Stimulated activated CD8-positive, alpha-beta memory T cell treated with anti-CD3 and anti-CD28 coated beads, Interleukin-2, amount 100 ng/mL, for 48 hours (primary cell): ENCODE measurements at places on chromosomes 1 and 21.

DNA sequence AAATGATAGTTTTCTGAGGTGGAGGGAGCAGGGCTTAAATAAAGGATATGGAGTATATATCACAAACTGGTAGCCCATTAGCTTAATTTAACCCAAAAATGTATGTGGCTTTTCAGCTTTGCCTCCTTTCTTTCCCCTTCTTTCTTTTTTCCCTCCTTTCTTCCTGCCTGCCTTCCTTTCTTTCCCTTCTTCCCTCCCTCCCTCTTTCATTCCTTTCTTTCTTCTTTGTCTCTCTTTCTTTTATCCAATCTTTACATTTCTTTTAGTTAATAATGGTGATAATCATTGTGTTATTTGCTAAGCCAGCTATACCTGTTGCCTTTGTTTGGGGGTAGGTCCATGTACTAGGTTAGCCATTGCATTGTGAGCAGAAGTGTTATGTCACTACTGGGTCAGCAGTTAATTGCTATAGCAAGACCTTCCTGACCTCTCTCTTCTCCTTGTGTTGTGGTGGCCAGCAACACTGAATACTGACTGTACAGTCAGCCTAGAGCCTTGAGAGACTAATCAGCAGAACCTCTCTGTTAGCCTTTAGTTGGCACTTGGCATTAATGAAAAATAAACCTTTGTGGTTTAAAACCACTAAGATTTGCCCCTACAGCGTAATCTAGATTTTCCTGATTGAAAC, 5.1 kb downstream of the GORAB start:
- DNase-seq, result no peak

DNA sequence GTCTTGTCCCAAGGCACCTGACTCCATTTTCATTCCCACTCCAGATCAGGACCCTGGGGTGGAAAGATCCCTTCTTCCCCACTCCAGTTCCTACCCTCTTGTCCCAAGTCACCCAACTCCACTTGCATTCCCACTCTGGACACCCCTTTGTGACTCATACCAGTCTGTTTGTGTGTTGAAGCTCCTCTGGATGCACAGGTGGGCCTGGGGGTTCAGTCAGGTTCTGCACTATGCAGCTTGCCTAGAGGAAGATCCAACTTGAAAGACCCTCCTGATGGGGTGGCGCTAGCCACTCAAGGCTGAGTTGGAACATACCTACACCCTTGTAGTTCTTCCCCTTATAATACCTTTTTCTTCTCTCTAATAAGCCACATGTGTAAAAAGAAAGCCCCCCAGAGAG, 9.8 kb upstream of the ANKRD35 start:
- DNase-seq, result no peak

- DNase-seq, result peak; percentile 3
Measured at GRCh38 chr1:100896481-100896982, 642 bp downstream of the SLC30A7 start.

DNA sequence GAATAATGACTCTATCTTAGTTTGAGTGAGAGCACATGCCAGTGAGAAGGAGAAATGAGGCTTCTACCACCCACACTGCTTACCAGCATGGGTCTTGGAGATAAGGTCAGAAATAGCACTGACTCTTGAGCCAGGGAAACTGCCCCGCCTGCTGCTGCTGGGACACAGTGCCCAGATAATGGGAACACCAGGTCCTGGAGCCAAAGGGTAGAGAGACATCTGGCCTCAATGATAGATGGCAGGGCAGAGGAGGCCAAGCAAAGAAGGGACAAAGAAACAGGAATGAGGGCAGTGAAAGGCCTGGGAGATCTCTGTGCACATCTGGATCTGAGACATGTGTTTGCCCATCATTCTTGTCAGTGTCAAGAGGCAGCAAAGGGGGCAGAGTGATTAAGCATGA, 97.4 kb downstream of the MIS18A start:
- DNase-seq, result no peak

DNA sequence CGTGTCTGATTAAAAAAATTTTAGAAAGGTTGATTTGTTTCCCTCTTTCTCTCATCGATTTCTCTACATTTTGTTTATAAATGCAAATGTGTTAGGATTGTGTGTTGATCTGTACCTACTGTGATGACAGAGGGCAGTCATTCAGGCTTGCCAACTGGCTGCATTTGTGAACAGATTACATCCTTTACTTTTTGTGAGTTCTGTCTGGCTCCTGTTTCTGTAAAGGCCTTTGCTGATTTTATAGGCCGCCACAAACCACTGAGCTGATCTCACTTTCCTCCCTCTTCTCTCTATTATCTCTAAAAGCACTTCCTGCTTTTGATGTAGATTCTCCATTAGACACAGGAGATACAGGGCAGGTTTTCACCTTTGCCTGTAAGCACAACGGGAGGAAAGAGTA, 106.8 kb downstream of the ESRRG start:
- no peak for DNase-seq

DNA sequence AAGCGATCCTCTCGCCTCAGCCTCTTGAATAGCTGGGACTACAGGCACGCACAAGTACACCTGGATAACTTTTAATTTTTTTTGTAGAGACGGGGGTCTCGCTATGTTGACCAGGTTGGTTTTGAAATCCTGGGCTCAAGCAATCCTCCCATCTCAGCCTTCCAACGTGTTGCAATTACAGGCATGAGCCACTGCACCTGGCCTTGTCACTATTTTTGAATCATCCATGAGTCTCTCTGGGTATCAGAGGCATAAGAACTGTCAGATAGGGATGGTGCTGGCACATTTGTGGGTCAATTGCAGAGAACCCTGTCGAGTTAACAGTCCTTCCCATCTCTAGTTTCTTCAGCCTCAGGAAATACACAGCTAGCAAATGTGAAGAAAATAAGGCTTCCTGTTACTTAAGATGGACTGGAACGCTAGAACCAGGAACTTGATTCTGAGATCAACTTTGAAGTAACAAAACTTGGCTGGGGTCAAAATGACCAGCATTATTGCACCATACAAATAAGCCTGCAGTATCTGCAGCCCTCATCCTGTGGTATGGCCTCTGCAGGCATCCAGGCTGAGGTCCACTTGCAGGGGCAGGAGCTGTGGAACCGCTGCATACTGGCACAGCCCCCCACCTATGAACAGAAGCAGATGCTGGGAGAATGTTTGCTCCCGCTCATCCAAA, 124.3 kb upstream of the GADD45A start:
- no peak for DNase-seq

GRCh38 chr1:209816923-209817322, 10.8 kb upstream of the UTP25 start:
- no peak for DNase-seq

DNA sequence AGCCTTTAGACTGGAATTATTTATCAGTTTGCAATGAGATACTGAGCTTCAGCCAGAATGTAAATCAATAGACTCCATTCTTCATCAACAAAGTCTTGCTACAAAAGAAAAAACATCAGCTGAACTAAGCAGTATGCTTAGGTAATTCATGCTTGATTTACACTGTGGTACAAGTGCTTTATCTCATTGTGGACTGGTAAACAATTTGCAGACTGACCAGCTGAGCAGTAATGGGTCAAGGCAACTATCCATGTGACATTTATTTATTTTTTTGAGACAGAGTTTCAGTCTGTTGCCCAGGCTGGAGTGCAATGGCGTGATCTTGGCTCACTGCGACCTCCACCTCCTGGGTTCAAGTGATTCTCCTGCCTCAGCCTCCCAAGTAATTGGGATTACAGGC, 39.8 kb upstream of the SYT2 start:
- DNase-seq, result no peak

DNA sequence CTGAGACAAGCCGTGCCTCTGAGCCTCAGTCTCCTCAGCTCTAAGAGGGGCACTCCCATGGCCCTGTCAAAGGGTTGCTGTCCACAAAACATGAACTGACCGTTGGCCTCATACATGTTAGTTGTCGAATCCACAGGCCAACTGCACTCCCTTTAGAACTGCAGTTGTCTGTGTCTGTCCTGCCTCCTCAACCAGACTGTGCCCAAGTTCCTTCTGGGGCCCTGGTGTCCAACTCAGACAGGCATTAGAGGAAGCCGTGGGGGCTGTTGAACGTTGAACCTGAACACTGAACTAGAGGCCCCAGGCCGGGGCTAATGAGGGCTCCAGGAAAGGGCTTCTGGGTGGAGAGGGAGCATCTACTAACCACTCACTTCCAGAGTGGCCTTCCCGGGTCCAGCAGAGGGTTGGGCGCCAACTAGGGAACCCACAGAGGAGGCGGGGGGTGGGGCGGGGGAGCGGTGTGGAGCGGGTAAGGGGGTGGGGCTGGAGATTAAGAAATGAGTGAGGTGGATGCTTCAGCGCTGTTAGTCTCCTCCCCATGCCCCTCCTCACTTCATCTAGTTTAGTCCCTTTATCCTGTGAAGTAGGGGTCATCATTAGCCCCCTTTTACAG, at the start of gene RAB42:
Gene RAB42 (plus strand): TSS at position 558 of the 613 bp plus-strand sequence. CDS start 247 bp downstream, outside the sequence.
- DNase-seq, result no peak

DNA sequence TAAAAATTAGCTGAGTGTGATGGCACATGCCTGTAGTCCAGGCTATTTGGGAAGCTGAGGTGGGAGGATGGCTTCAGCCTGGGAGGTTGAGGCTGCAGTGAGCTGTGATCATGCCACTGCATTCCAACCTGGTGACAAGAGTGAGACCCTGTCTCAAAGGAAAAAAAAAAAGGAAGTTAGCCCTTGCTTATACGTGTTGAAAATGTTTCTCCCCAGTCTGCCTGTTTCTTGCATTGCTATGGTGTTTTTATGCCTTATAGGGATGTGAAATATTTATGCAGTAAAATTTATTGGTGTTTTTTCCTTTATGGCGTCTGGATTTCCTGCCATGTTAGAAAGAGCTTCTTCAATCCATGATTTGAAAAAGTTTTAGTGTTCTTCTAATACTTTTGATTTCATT, 3.6 kb upstream of the RERE start:
- DNase-seq, result no peak

DNA sequence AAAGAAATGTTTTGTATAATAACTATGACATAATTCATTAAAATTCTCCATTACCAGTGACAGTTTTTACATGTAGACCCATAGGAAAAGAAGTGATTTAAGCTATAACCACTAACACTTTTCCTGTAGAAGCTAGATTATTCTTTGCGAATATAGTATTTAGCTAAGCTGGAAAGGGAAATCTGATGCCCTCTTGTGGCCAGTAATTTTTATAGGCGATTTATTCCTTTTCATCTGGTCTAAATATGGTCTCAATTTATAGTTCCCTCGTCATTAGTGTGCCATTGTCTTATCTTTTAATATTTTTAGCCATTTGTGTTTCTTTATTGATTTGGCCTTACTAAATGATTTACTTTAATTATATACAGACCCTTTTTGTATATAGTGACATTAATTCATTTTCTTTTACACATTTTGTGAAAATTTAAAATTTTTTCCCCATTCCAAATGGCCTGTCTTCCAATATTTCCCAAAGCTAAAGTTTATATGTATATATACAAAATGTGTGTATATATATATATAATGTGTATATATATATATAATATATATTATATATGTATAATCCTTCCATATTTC, 26.7 kb downstream of the BTG3 start:
- DNase-seq, result no peak

DNA sequence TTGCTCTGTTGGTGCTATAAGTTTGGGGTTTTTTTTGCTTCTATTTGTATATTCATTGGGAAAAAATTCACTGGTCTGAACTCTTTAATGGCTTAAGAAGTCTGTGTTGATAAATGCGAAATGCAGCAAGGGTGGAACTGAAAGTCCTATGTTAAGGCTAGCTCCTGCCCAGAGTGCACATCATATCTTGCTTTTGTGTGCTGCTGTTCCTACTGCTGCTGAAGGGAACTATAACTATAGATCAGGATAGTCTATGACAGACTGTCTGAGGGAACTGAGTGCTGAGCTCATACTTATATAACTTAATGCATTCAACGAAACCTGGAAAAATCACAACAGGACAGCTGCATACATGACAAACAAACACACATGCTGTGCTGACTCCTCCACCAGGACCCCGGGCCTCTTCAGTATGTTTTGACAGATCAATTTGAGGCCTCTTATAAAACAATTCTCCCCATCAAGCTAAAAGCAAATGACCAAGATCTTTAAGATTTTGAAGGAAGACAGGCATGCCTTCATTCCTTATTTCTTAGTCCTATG, 1031.5 kb upstream of the ADGRL2 start:
- DNase-seq, result no peak

DNA sequence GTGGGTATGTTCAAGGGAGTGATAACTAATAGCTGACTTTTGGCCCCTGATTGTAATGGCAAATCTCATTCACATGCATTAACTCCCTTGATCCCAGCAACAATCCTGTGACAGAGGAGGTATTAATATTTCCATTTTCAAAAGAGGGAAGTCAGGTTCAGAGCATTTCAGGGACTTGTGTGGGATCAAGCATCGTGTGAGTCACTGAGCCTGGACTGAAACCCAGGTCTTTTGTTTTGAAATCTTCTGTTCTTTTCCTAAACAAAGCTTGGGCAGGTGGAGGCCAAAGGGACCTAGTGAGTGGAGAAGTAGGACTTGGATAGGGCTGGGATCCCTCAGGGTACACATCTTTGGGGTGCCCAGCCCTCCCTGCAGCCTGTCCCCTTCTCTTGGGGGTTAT, 37.9 kb downstream of the ETNK2 start:
- no peak for DNase-seq

- DNase-seq, result no peak
Measured at GRCh38 chr1:231549733-231550447, 21.4 kb downstream of the TSNAX start.

GRCh38 chr1:77542813-77543420, 139.5 kb downstream of the ZZZ3 start:
- no peak for DNase-seq

GRCh38 chr1:171879556-171879955, 38.3 kb downstream of the DNM3 start:
- no peak for DNase-seq

DNA sequence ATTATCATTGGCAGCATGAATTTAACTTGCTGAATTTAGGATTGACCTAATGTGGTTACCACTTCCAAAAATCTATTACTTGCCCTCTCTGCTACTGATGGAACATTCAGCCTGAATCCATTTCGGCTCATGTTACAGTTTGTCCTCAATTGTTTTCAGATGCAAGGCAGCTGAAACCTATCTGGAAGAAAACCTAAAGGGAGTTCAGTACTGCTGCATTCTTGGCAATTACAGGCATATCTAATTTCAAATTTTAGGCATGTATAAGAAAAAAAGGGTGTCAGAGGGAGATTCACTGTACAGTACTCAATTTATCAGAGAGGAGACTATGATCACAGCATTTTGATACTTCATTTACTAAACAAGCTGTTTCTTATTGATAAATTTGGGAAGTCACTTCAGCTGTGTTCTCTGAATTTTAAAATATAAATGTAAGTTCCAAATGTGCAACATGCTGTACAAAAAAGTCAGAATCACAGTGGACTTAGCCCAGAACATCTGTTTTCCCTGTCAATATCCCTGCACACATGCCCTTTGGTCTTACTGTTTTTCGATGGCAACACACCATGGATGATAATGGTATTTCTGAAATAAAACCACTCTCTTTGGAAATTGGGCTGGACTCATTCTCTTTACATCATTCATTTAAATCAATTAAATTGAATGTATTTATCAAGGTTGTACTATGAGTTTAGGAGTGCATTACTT, 651.6 kb upstream of the ADGRL4 start:
- no peak for DNase-seq

DNA sequence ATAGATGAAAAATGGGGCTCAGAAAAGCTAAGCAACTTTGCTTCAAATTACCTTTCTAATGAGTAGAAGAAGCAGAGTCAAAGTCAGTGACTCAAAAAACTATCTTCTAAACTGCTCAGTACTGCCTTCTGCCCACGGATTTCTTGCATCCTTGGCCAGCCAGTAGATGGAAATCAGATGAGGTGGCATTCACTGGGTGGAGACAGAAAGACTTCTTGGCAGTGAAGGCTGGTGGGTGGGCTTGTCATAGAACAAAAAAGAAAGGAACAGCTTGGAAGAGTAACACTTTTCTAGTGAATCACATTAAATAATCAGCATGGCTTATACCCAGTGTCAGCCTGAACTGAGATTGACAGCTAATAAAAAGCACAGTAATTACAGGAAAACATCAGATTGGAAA, 170.7 kb downstream of the ST6GALNAC5 start:
- no peak for DNase-seq
